T-helper 1 cell (primary cell): ENCODE measurements at places on chromosomes 4 and X.

GRCh38 chr4:152776352-152776751 lies 3.2 kb downstream of the TIGD4 start:
- no peak for DNase-seq

- DNase-seq = no peak
Measured at GRCh38 chr4:164383358-164384220, 370.3 kb upstream of the SMIM31 start.

- DNase-seq = no peak
Measured at GRCh38 chr4:72118017-72118416, 86.2 kb downstream of the NPFFR2 start.

DNA sequence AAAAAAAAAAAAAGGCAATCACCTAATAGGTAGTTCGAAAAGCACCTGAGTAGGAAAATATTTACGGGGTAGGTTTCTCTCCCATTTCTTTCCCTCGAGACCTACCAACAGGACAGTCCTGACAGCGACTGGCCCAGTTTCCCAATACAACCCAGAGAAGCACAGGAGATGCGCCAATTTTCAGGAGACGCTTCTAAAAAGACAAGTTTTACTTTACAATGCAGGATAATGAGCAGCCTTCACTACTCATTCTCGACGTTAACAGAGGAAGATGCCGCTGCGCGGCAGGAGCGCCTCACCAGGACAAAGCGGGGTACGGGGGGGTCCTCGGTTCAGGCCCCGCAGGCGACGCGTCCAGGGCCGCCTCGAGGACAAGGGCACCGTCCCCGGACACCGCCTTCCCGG lies 708 bp downstream of the BCLAF3 start:
- no peak for DNase-seq

DNA sequence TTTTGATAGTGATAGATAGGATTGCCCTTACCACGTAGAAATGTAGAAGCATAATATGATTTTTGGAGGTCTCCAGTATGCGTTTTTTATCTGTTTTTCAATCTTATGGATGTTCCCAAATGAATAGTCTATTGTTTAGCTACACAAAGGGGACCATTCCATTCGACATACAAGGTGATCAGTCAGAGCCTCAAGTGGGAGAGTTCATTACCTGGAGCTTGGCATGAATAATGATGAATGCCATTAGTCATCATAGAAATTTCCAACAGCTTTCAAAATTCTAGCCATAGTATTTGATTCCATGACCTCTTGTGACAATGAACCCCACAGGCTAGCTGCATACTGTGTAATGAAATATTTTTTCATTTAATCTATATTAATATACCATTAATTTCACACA lies 123.6 kb downstream of the PDHA2 start:
- no peak for DNase-seq

GRCh38 chrX:34884817-34885216 lies 57.8 kb upstream of the FAM47B start:
- DNase-seq = no peak

DNA sequence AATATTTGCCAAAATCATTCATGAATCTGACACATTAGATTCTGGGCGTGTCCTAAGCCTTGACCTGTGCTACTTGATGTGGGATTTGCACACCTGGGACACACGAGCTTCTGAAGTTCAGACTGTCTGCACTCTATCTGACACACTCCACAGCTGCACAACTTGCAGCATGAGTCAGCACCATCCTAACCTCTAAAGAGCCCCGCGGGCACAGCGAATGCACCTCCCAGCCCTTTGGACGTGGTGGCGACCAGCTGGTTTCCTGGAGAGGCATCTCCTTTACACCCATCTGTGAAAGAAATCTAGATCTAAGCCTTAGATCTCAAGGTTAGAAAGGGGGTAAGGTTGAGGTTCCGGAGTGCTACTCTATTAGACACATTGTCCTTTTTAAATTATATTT lies 69.2 kb downstream of the SORBS2 start:
- DNase-seq = no peak
